H7 (cell line): ENCODE measurements at places on chromosomes 12 and 14. TPM values are rescaled to one million over a fixed set of nuclear protein-coding genes. Genes with fewer than 3 reads are reported as not detected.

Gene ACSM4
- 1.9 and 10.9 TPM in 2 replicates for total RNA-seq

Gene TAS2R50
- 0.76 and 0.85 TPM in 2 replicates for total RNA-seq

Gene OTX2
- 85.8 and 148 TPM in 2 replicates for total RNA-seq

Gene TSPAN19
- not detected in 2 replicates for total RNA-seq

Gene BMAL2
- 13.0 and 13.9 TPM in 2 replicates for total RNA-seq

Gene MEG3
- total RNA-seq = 0.04 and 0.31 TPM in 2 replicates

Gene WASHC3
- total RNA-seq = 9.8 and 13.6 TPM in 2 replicates

Gene OAS3
- total RNA-seq = 0.21 and 3.6 TPM in 2 replicates
